Esophagus squamous epithelium (tissue), 5 donors: ENCODE measurements at places on chromosomes 4 and X.

GRCh38 chr4:144906181-144906925, 191.6 kb downstream of the ANAPC10 start:
- DNase-seq = no peak

- DNase-seq = no peak
Measured at GRCh38 chr4:184096561-184097240, 121.0 kb downstream of the ENPP6 start.

GRCh38 chr4:145618932-145619638, at the start of gene MMAA:
Gene MMAA, plus strand, starts transcription at chr4:145619385. Its CDS starts 19,755 bp downstream, at chr4:145639140.
- peak; percentile 77 for DNase-seq

GRCh38 chrX:10008483-10009056, 41.4 kb downstream of the CLDN34 start:
- DNase-seq = no peak

GRCh38 chr4:4216648-4217047, 10.1 kb downstream of the OTOP1 start:
- DNase-seq = no peak

DNA sequence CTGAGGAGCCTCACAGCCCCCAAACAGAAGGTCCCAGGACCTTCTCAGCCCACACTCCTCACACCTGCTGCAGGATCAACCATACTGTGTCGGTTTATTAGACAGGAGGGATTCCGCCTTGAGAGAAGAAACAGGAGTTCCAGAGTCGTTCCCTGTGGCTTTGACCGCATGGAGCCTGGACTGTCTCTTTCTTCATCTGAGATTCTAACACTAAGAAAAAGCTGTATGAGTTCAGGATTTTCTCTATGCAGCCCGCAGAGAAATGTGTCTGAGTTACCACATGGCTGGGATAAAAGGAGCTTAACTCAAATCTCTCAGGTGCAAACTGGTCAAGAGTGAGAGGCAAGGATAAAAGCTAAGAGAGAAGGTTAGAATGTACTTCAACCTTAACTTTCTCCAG, 126.7 kb downstream of the AFAP1 start:
- no peak for DNase-seq

GRCh38 chr4:103405415-103405814, 207.3 kb upstream of the CENPE start:
- DNase-seq = no peak

- DNase-seq = no peak
Measured at GRCh38 chr4:151439320-151439719, 30.3 kb downstream of the FHIP1A start.

DNA sequence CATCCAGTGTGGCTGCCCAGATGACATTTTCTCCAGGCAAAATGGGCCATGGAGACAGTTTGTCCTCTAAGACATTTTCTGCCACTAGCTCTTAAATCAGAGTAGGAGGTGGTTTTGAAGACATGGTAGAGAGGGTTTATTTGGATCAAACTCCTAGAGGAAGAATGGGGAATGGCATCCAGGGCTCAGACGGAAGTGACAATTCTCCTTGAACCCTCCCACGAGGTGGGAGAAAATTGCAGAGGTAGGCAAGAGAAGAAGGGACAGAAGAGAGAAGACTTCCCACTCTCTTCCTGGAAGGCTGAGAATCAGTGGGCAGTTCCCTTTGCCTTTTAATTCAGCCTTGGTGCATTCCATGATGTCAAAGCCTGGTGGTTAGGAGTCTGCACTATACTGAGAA, 194.0 kb downstream of the SMIM20 start:
- no peak for DNase-seq

- DNase-seq = no peak
Measured at GRCh38 chrX:113539599-113540356, 699.1 kb upstream of the AMOT start.

- DNase-seq = no peak
Measured at GRCh38 chrX:101550362-101550750, at the start of gene ARMCX1. Gene ARMCX1, plus strand, starts transcription at chrX:101550547. Its CDS starts 2,384 bp downstream, at chrX:101552931.

- no peak for DNase-seq
Measured at GRCh38 chr4:25859429-25860148, 3.2 kb downstream of the SEL1L3 start.

- no peak for DNase-seq
Measured at GRCh38 chrX:71634366-71634765, 16.1 kb upstream of the CXCR3 start.

DNA sequence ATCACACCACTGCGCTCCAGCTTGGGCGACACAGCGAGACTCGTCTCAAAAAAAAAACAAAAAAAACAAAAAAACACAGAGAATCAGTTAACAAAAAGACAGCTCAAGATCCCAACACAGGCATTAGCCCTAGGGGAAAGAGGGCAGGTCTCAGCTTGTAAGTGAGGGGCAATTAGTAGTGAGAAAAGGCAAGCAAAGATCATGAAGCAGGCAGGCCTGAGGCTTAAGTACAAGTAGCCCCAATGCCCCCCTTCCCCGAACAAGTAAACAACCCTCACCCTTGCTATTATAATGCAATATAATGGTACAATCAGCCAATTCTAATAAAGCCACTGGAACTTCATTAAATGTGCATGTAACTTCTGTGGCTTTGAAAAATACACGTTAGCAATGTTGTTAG, 17.0 kb downstream of the ADGRA3 start:
- no peak for DNase-seq

GRCh38 chr4:161696944-161697343, 466.9 kb downstream of the FSTL5 start:
- DNase-seq = no peak

DNA sequence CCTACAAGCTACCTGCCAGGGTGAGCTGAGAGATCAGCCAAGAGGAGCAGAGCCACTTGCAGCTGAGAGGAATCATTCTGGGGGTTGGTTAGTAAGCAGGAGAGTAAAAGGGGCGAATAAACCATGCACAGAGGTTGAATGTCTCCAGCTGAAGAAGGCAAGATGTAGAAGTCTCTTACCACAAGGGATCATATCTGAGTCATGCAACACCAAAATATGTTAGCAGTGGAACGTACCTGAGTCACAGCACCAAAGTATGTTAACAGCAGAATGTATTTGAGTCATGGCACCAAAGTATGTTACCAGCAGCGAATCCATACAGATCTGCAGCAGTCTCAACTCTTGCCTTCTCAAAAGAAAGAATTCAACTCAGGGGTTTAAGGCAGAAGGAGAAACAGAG, 29.9 kb downstream of the C4orf51 start:
- no peak for DNase-seq

DNA sequence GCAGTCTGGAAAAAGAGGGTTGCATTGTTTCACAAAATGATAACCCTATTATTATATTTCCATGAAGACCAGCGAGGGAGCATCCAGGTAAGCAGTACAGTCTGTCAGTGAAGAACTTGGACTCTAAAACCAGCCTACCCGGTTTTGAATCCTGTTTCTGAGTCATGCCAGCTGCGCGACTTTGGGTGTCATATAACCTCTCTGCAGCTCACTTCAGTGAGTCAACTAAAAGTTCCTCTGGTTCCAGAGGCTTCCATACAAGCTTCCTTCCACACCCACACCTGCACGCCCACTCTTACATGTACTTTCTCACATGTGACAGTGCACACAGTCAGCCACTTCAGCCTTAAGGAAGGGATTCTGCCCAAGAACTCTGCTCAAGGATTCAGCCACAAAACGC, 49.8 kb upstream of the PRPS2 start:
- DNase-seq = no peak

DNA sequence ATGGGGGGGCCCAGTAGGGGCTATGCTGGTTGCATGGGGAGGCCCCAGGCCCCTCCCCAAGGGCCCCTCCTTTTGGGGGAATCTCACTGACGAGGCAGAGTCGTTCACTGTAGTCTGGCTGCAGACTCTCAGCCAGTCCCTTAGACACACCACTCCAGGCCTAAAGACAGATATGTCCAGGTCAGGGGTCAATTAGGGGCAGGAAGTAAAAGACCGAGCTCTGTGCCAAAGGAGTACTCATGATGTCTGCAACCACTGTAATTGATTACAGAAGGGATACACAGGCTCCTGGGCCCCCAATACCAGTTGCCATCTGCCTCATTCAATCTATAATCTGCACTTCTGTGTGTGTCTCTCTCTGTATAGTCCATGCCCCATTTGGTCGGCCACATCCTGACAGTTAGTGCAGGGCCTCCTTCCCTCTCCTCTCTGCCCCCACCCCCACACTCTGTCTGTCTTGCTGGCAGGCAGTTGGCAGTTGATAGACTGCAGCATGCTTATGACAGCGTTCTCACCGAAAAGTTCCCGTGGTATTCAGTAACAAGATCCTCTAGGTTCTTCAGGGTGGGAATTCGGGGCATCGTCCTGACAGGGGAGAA, 1.3 kb upstream of the CXorf65 start:
- DNase-seq = no peak

DNA sequence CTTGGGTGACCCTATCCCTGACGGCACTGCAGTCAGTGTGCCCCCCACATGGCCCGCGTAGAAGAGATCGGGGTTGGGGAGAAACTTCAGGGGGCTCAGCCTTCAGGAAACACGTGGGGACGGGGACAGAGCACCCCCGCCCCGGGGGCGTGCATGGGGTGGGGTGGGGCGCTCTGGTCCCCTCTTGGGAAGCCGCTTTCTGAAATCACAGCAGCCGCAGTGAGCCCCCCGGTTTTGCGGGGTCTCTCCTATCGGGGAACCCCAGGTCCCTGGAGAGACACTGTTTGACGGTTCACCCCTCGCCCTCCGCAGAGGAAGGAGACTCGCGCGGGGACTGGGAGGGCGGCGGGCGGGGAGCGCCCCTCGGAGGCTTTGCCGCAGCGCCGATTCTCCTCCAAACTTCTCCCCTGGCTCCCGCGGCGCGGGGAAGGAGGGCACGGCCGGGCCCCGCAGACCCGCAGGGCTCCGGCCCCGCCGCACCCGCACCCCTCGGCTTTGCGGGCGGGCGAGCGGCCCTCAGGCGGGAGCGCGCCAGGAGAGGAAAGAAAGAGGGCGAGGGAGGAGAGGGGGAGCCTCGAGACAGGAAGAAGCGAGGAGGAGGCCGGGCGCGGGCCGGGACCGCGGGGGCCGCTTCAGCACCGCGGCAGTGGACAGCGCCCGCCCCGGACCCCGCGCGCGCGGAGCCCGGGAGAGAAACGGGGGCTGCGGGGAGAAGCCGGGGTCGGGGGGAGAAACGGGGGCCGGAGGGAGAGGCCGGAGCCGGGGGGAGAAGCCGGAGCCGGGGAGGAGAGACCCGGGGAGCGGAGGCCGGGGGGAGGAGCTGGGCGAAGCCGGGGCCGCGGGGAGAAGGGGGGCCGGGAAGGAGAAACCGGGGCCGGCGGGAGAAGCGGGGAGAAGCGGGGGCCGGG, 612 bp downstream of the CPLX1 start:
- DNase-seq = no peak

DNA sequence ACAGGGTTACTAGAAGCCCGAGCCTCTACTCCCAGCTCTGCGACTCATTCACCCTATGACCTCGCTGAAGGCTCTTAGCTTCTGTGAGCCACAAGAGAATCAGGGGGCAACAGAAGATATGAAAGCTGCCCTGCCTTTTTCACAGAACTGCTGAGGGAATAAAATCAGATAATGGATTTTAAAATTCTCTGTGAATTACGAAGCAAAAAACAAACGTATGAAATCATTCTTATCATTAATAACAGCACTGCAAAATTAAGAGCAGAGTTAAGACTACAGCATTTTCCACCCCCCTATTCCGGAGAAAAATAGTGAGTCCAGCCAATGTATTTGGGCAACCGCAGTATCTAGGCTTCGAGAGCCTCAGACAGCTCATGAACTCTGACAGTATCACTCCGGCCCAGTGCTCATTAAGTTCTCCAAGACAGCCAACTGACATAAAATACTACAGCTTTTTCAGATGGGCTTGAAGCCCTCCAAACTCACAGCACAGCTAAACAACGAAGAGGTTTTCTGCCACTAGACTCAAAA, 33.4 kb downstream of the AFAP1 start:
- no peak for DNase-seq

DNA sequence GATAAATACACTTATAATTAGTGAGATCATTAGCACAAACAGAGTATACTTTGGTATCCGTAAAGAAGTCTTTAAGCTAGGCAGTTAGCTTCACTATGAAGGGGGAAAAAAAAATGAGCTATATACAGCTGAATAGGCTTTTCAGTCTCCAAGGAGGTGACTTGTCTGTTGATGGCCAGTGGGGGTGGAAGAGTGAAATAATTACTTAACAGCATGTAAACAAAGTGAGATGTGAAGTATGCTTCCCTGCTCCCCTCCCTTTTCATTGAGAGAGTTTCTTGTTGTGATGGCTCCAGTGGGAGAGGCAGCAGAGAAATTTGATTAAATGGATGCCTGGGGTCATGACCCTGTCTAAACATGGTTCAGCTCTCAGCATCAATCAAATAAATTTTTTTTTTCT, 180.9 kb downstream of the DACH2 start:
- no peak for DNase-seq

GRCh38 chr4:89101256-89102161, 9.8 kb upstream of the TIGD2 start:
- DNase-seq = no peak

- DNase-seq = no peak
Measured at GRCh38 chr4:184752496-184753275, 18.8 kb upstream of the CENPU start.

DNA sequence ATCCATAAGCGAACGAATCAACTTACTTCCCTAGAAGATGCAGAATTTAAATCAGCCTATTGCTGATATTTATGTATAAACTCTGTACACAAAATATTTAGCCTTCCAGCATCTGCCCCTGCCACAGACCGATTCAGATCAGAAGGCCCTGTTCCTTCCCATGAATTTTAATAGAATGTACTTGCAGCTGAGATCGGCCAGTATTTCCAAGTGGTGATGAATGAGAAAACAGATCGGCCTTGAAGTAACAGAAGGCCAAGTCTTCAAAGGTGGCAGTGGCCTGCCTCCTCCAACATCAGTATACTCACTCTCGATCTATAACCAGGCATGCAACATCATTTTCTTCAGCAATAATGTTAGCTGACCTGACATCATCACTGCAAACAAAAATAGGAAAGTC, 66.4 kb downstream of the PRKG2 start:
- DNase-seq = no peak

DNA sequence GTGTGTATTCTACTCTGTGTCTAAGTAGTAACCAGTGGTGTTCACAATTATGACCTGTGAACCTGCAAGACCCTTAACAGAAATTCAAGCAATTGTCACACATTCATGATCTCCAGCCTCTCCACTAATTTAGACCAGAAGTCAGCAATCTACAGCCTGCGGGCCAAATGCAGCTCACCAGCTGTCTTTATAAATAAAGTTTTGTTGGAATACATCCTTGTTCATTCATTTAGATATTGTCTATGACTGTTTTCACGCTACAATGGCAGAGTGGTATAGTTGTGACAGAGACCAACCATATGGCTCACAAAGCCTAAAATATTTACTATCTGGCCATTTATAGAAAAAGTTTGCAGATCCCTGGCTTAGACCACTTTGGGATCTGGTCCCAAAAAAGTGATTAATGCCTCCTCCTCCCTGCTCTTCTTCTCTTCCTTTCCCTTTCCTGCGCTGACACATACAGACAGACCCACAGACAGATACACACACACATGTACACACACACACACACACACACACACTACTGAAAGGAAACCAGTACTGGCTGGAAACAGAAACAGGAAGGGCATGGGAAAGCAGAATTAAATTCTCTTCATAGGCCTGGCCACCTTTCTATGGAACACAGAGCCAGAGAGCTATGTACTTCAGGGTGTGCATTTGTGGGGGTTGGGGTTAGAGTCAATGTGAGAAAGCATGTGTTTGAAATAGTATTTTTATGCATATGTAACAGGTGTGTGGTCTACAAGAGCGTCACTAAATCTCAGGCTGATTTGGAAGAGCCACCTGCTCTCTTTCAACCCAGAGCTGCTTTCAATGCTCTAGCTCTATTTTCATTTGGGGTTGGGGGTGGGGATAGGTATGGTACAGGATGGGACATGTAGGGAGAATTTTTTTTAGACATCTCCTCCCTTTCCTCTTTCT, 49.7 kb upstream of the TMEM164 start:
- DNase-seq = no peak
